Ascending aorta (tissue), 2 donors: ENCODE measurements at places on chromosomes 2 and 18.
A peak's percentile ranks its signal among the peaks of the same experiment; 100 is the strongest.

- DNase-seq: no peak
Observed at GRCh38 chr18:65975536-65975935, 224.7 kb downstream of the CDH7 start.

- no peak for DNase-seq
Observed at GRCh38 chr2:163774862-163775261, 39.1 kb upstream of the FIGN start.

DNA sequence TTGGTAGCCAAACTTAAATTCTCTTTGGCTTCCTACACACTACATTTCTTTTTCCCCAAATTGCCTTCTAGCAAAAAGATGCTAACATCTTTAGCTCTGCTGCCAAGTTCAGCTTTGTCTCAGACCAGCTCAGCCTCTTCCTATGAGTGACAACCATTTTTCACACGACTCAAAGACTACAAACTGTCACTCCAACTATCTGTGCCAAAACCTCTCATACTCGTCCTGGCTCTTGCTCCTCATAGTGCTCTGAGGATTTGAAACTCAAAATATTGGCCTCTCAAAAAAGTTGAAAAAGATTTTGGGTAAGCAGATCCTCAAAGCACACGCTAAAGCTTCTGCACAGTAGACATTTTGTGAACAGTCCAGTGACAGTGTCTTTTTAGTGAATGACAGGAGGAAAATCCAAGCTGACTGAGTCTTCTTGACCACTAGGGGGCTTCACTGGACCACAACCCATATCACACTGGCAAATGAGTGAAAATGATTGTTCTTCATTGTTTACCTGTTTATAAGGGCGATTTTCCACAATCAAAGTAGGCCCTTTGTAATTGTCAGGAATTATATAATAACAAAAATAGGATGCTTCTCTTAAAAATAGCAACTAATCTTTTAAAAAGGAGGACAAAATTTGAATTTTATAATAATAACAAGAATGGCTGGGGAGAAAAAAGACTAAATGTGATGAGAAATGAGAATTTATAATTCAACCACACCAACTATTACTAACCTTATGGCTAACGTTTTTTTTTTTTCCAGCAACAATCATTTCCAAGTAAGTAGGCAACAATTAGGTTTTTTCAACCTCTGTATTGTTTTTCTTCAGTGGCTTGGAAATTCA, 85.5 kb upstream of the PGAP1 start:
- DNase-seq: no peak

GRCh38 chr2:207768866-207769596, 675 bp downstream of the FZD5 start:
- DNase-seq: peak; percentile 68

DNA sequence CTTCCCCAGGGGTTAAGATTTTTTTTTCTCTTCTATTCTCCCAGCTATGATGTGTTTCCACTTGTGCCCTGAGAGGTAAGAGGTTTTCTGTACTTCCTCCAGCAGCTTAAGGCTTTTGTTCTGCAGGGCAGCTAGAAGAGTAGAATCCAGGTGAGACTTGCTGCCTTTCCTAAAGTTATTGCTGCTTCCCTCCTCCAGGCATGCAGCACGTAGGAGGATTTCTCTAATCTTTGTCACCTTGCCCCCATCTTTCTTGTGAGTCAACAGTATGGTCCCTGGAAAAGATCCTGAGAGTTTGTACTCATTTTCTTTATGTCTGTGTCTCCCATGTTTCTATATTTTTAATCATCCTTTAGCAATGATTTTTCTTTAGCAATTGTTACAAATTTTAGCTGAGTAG, 462.2 kb downstream of the SETBP1 start:
- no peak for DNase-seq

- DNase-seq: no peak
Observed at GRCh38 chr2:184769023-184769422, 170.7 kb downstream of the ZNF804A start.

GRCh38 chr2:173346035-173346434, 8.6 kb upstream of the CDCA7 start:
- DNase-seq: no peak

- peak; percentile 85 for DNase-seq
Observed at GRCh38 chr2:9251154-9252001, 44.8 kb downstream of the ASAP2 start.

DNA sequence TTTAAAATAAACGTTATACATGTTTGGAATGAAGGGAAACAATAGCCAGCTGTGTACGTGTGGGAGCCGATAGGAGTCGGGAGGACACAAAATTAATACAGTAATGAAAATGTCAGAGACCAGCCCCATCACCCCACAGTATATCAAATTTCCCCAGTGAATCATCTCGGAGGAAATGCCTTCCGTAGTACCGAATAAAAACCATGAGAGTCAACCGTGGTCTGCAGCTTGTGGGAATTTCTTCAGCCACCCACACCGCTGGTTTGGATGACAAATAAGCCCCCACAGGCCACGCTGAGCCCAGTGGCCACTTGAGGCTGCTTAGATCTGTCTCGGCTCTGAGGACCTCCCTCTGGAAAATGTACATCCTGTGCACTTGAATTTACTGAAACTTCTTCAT, 133.7 kb downstream of the COL6A3 start:
- DNase-seq: no peak

- DNase-seq: no peak
Observed at GRCh38 chr2:54836477-54836876, 113.0 kb downstream of the EML6 start.

GRCh38 chr2:201164166-201164565, 18.8 kb upstream of the CASP10 start:
- DNase-seq: no peak

GRCh38 chr2:215831296-215831913, 181.9 kb downstream of the MREG start:
- peak; percentile 63 for DNase-seq

- DNase-seq: no peak
Observed at GRCh38 chr2:128622371-128622770, 303.7 kb upstream of the HS6ST1 start.

DNA sequence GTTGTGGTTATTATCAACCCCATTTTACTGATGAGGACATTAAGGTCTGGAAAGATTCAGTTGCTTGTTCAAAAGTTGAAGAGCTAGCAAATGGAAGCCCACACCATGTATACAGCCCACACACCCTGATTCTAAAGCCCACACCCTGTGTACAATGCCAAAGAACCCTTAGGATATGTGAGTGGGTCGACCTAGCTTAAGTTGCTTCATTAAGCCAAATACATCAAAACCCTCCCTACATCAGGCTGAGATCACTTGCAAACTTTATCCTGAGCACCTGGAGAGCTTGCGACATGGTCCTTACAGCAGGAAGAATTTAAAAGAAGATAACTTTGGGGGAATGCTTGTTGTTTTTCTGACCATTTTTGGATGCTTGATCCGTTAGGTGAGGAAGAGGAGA, 435 bp upstream of the ARHGAP25 start:
- DNase-seq: no peak

DNA sequence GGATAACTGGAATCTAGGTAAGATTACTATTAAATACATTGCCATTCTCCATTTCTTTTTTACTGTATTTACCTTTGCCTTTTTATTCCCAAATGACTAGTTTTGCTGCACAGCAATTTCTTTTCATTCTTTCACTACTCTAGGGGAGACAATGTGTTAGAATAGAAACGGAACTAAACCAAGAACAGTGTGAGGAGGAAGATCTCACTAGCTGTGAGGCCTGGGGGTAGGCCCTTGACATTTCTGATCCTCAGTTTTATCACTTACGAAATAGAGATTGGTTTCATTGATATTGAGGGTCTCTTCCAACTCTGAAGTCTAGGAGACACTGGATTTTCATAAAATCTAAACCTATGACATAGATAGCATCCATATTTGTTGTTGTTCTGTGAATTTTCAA, 191.1 kb downstream of the IKZF2 start:
- DNase-seq: no peak

- no peak for DNase-seq
Observed at GRCh38 chr2:20656561-20656960, 5.7 kb upstream of the HS1BP3 start.

GRCh38 chr2:84115173-84115857, 343.8 kb downstream of the SUCLG1 start:
- no peak for DNase-seq

GRCh38 chr2:12759248-12759647, 42.5 kb downstream of the TRIB2 start:
- DNase-seq: no peak

GRCh38 chr2:205405752-205406151, 276.5 kb upstream of the NRP2 start:
- DNase-seq: no peak

GRCh38 chr2:172081221-172082022, 3.9 kb upstream of the DLX1 start:
- DNase-seq: no peak

GRCh38 chr2:141889788-141890187, 241.0 kb downstream of the LRP1B start:
- no peak for DNase-seq

DNA sequence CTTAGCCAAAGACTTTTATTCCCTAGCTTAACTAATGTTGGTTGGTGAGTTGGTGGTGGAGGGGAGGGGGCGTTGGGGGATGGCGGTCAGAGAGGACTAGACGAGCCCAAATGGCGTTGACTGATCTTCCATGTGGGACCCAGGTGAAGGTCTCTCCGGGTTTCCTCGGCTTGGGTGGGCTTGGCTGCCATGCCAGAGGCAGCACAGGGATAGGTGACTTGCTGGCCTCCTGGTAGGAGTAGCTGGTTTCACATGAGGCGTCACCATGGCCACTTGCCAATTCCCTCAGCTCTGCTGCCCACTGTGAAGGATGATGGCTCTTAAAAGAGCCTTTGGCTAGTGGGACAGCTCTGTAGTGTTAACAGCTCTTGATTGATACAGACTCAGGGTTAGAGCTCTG, 1337.0 kb upstream of the FAM98A start:
- DNase-seq: no peak

DNA sequence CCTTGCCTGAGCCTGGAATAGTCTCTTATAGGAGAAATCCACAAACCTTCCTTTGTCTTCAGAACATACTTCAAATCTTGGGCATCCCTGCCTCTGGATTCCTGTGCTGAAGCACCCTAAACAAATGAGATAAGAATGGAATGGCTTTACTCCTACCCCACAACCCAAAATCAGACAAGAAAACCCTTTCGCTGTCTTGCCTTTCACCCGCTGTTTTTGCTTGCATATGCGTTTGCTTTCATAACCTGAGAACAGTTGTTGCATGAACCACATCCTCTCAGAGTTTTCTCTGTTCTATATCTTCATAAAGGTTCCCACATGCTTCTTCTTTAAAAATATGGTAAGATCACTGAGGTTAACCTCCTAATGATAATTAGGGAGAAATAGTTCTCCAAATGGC, 132.1 kb upstream of the MAP3K20 start:
- no peak for DNase-seq

- DNase-seq: no peak
Observed at GRCh38 chr2:144011553-144011952, 508.4 kb downstream of the ZEB2 start.

- no peak for DNase-seq
Observed at GRCh38 chr2:195929531-195929930, 139.1 kb downstream of the DNAH7 start.

GRCh38 chr2:209960676-209961630, 41.5 kb upstream of the RPE start:
- DNase-seq: no peak

DNA sequence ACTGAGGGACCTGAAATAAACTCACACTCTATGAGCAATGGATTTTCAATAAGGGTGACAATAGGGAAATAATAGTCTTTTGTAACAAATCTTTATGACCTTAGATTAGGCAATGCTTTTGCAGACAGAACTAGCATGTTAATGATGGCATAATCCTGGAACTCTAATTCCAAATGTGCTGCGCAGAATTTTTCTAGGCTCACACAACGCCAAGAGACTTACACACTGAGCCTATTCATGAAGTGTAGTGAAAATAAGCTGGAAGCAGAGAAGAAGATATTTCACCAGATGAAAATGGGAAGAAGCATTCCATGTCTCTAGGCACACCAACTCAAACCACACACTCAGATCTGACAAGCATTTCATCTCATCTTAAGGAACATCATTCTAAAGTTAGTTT, 178.5 kb downstream of the L3MBTL4 start:
- DNase-seq: no peak

DNA sequence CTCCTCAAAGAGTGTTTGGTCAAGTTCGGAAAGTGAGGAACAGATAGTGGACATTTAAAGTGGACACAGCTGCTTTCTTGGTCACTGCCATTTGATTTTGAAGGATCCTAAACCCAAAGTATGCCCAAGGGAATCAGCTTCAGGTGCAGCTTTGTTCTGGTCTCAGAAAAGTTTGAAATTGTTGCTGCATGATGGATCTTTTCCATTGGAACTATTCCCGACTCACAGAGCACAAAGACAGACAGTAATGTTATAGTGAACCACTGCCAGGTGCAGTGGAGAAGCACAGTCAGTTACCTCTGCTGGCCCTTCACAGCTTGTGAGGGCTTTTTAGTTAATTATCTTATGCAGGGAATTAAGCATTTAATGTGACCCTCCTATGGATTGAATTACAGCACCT, 301.7 kb downstream of the PHLPP1 start:
- no peak for DNase-seq

GRCh38 chr2:167544602-167545001, 656.3 kb downstream of the XIRP2 start:
- DNase-seq: no peak

DNA sequence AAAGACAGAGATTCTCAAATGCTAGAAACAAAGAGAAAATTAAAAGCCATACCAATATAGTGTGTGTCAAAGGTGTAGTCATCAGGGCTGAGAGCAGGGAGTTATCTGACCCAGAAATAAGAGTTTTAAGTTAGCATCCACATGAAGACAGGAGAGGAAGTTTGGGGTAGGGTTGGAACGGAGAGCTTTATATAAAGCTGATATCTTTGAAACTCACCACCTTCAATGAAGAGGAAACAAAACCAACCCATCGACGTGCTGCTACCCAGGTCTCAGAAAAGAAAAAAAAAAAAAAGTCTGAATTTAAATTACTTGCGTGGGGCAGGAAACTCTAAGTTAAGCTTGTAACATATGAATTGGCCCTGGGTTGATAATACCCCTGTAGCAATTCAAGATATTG, 42.4 kb downstream of the ARL4C start:
- no peak for DNase-seq

DNA sequence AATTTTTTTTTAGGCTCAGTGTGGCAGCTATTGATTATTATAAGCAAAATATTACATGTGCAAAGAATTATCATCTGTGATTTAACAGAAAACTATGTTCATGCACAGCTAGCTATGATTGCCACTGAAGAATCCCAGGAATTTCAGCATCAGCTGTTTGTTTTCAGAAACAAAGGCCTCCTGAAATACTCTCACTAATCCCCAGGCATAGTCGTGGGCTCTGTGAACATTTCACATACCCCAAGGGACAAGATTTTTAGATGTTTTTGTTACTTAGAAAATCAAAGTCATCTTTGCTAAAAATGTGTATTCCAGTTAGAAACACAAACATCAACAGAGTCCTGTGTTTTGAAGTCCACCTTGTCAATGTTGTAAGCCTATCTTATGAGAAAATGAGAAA, 156.1 kb downstream of the MYO1B start:
- DNase-seq: no peak

GRCh38 chr2:217555081-217555876, 447.5 kb downstream of the TNS1 start:
- no peak for DNase-seq

GRCh38 chr2:206084439-206084869, 1.5 kb downstream of the INO80D start:
- DNase-seq: peak; percentile 86

GRCh38 chr2:86615596-86615995, 8.1 kb downstream of the RNF103 start:
- DNase-seq: no peak

- DNase-seq: no peak
Observed at GRCh38 chr18:40413160-40413559, 1541.9 kb upstream of the PIK3C3 start.
